ENCODE measurements at places on chromosomes 5 and 9.

DNA sequence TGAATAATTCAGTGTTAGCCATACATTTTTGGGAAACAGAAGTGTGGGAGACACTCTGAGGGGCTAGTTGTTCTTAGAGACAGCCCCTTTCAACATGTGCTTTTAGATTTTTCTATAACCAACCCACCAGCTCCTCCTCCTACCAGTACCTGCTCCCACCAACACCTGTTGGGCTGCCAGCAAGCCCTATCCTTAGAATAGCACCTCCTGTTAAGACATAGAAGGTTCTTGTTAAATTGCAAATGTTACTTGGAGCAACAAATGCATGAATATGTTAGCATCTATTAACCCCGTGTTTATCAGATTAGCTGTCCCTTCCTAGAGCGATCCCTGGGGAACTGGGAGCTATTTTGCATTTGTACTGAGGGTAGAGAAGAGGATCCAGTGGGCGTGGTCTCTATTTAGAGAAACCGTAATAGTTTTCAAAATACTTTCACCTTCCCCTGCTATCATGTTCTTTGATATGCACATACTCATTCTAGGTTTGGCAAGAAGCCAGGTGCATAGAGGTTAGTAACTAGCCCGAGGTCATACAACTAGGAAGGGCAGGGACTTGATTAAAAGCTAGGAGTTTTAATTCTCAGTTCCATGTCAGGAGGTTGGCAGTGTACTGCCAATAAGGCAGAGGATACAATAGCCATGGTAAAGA is 334.4 kb downstream of the KCTD16 start:
- DNase-seq: no peak

DNA sequence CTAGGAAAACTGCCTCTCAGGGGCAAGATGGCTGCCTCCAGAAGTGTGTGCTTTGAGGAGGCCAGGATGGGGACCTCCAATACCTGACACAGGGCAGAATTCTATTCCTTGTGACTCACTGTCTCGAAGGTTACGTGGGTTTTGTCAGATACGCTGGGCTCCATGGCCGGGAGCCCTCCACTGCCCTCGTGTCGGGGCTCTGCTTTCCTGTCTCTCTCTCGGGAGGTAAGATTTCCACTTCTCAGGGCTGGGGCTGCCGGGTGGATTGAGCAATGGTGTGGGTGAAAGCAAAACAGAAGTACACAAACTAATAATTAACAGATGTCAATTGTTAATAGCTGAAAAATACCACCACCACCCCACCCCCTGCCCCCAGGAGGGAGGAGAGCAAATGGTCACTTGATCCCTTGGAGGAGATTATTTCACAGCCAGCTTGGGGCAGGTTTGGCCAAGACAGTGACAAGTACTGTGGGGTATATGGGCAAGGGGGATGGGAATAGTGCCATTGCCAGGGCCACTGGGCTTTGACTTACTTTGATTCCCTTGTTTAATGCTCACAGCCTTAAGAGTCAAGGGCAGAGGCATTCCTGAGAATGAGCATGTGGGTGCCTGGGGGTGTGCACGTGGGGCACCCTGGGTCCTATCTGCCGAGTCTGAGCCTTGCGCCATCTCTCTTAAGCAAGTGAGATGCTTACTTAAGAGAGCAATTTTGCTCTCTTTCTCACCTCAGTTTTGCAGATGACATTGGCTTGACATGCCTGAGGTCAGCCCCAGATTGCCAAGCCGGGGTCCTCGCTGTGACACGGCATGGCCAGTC is 28.8 kb upstream of the DAB2IP start:
- DNase-seq: no peak

DNA sequence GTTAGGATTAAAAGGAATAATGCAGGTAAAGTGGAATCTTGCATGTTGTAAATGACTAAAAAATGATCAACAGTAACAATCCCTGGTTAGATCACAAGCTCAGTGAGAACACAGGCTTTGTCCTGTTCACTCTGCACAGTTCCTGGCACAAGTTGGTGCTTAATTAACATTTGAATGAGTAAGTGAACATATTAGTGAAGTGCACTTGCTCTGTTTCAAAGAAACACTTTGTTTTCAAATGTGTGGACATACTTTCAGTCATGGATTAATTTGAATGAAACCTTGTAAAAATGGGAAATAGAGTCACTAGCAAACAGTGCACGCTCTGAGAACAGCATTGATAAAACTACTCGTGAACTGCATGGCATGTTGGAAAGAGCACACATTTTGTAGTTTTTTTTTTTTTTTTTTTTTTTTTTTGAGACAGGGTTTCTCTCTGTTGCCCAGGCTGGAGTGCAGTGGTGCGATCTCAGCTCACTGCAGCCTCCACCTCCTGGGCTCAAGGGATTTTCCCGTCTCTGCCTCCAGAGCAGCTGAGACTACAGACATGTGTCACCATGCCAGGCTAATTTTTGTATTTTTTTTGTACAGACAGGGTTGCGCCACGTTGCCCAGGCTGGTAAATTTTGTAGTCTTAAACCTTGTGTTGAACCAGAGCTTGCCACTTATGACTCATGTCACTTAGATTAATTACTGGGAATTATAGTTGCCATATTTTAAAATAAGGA is 159.9 kb downstream of the LURAP1L start:
- DNase-seq: no peak

- DNase-seq: no peak
Measured at GRCh38 chr5:143757116-143757515, 54.8 kb upstream of the HMHB1 start.

- peak; percentile 73 for DNase-seq
Measured at GRCh38 chr5:135890867-135891266, 4.8 kb downstream of the IL9 start.

GRCh38 chr5:57717555-57717954 is 234.9 kb upstream of the ACTBL2 start:
- DNase-seq: no peak

- DNase-seq: no peak
Measured at GRCh38 chr9:88742483-88742882, 207.5 kb downstream of the NXNL2 start.

DNA sequence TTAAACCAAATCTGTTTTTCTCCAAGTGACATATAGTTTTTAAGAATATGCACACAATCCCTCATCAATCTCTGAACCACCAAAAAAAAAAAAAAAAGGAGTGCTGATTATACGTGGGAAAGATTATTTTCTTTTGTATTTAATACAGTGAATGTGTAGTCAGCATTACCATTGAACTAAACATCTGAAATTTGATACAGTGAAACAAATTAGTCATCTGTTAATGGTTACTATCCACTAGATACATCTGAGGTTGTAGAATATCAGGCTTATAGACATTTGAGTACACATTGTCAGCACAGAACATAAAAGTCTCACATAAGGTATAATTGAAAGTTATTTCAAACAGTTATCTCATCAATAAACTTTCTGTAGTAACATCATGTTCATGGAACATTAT is 87.0 kb downstream of the SLF1 start:
- DNase-seq: no peak

DNA sequence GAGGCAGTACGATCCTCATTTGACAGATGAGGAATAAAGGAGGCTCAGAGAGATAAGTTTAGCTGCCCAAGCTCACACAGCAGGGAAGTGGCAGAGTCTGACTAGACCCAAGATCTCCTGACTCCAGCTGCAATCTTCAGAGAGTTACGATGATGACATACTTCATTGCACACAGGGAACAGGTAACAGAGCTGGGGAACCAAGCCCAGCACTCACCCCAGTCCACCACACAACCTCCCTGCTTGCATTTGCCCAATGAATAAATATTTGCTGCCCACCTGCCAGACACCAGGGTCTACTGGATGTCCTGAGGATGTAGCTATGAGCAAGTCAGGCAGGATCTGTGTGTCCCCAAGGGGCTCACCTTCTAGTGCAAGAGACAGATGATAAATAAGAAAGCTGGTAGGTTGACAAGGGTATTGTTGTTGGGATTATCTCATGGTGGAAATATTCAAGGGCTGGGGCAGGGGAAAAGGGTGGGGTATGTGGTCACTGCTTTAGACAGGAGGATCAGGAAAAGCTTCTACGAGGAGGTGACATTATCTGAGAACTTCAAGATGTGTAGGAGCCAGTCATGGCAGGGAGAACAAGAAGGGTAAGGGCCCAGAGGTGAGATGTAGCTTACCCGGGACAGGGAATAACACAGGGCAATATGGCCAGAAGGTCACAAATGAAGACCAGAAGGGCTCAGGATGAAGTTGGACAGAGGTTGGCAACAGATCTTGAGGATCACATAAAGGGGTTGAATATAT is 28.6 kb upstream of the CPEB4 start:
- no peak for DNase-seq

GRCh38 chr9:136997830-136998234 is 1.5 kb upstream of the CLIC3 start:
- no peak for DNase-seq

DNA sequence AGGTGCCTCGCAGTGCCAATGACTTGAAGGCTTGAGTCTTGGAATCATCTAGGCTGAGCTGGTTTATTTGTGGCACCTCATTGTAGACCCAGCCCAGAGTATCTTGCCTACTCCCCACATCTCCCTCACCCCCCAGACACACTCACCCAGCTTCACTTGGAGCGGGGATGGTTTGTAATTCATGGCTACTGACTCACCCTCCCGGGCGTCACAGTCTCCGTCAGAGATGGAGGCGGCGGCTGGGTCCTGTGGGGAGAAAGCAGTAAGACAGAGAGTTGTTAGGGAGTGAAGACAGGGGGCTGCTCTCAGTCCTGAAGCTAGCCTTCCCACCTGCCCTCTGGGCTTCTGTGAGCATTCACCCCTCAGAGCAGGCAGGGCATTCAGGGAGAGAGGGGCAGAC is 29.0 kb upstream of the MYORG start:
- no peak for DNase-seq

GRCh38 chr5:89349246-89349980 is 466.4 kb upstream of the MEF2C start:
- DNase-seq: no peak

DNA sequence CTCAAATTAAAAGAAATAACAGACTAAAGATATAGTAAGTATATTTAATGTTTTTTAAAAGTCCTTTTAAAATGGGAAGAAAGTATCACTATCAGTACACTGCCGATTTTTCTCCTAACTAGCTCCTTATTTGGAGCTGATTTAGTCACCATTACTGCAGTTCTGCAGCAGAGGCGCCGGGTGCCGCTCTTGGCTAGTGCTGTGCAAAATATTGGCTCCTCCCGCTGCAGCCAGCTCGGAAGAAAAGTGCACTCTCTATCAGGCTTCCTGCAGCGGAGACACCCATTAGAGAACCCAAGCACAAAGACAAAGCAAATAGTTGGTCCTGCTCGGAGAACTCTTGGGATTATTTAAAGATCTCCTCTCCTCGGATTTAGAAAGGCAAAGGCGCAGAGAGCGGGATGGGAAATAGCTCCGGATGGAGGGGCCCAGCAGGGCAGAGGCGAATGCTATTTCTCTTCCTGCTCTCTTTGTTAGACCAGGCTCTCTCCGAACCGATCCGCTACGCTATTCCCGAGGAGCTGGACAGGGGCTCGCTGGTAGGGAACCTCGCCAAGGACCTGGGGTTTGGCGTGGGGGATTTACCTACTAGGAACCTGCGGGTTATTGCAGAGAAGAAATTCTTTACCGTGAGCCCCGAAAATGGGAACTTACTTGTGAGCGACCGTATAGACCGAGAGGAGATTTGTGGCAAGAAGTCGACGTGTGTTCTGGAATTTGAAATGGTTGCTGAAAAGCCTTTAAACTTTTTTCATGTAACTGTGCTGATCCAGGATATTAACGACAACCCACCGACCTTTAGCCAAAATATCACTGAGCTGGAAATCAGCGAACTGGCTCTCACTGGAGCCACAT is at the start of gene PCDHGB3:
Gene PCDHGB3, plus strand, starts transcription at position 249 of the 855 bp plus-strand sequence. Its CDS starts 153 bp downstream, at position 402.
- DNase-seq: peak; percentile 25

GRCh38 chr9:89905606-89906338 is 301.0 kb downstream of the GADD45G start:
- no peak for DNase-seq

Data from stimulated activated CD4-positive, alpha-beta T cell treated with anti-CD3 and anti-CD28 coated beads, Interleukin-1b, Interleukin-23, amount 100 ng/mL, for 48 hours (primary cell).